Renal cortex interstitium (tissue), 15 donors: ENCODE measurements at places on chromosomes 1 and 21.
A peak's percentile ranks its signal among the peaks of the same experiment; 100 is the strongest.

DNA sequence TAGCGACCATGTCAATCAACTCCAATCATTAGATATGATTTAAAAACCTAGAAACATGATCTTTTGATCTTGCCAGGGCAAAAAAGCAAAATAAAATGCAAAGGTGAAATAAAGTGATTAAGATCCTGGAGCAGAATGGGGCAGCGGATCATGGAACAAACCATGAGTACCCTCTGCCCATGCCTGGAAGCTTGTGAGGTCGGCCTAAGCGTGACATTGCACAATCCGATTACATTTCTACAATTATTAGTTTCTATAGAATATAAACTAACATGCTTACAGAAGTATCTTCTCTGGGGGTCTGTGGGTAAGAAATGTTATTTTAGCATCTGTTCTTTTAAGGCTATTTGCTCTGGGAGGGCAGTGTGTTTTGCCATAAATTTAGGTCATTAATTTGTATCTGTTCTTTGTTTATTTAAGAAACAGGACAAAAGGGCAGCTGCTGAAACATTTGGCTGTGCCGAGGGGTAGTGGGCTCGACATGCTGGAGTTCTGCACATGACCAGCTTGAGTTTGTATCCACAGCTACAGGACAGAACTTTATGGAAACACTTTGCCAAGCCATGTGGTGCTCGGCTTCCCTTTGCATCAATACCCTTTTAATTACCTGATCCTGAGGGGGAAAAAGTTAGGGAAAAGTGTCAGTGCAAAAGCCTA lies 55.9 kb downstream of the ZBTB18 start:
- DNase-seq, result no peak

GRCh38 chr1:30694280-30695175 lies 28.9 kb downstream of the MATN1 start:
- no peak for DNase-seq

DNA sequence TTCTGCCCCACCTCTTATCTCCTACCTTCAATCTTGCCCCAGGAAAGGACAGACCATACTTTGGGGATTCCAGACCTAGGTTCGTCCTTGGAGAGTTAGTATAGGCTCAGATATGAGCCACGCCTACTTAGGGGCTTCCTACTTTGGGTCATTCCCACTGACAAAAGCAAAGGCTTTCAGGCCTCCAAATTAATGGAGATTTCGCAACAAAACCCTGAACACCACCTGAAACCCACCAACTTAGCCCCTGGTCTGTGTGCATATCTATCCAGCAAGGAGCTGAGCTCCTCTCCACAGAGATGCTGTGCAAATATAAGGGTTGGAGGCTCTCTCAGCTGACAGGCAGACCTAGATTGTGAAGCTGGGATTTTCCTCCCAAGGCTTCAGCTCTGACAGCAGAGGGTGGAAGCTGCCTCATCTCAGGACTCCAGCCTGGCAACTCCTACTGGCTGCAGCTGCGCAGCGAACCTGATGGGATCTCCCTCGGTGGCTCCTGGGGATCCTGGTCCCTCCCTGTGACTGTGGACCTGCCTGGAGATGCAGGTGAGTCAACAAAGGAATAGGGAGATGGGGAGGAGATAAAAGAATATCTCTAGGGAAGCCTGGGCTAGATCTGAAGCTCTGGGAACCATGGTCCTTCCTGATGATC lies 2.1 kb downstream of the MPL start:
- no peak for DNase-seq

GRCh38 chr1:24085546-24085945 lies 26.4 kb downstream of the MYOM3 start:
- no peak for DNase-seq

DNA sequence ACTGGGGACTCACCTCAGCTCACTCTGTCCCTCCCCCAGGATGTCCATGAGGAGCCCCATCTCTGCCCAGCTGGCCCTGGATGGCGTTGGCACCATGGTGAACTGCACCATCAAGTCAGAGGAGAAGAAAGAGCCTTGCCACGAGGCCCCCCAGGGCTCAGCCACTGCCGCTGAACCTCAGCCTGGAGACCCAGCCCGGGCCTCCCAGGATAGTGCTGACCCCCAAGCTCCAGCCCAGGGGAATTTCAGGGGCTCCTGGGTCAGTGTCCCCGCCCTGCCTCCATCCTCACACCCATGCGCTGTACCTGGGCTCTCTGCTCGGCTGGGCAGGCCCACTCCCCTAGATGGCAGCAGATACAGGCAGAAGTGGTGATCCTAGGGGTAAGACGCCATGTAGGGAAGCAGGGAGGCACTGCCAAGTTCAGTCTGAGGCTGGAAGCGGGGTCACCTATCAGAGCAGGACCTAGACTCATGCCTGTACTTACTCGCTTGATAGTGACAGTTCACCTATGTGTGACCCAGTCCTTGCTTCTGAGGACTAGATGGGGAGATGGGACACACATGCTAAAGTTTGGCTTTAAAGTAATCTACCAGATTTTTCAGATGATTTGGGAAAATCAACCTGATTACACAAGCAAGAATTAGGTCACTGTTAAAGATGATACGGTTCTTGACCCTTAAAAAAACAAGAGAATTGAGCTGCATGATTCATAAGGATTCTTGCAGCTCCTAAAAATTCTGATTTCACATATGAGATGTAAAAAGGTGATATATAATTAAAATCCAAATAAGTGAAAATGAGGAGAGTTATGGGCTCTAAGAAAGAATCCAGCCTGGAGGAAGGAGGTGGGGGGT lies 38.7 kb downstream of the ETNK2 start:
- no peak for DNase-seq

- DNase-seq, result peak; percentile 34
These were observed 4.5 kb downstream of the AIM2 start for GRCh38 chr1:159071970-159072582.

- no peak for DNase-seq
These were observed 185.9 kb downstream of the COQ8A start for GRCh38 chr1:227125929-227126545.

GRCh38 chr1:108852221-108852975 lies 4.5 kb downstream of the AKNAD1 start:
- no peak for DNase-seq

DNA sequence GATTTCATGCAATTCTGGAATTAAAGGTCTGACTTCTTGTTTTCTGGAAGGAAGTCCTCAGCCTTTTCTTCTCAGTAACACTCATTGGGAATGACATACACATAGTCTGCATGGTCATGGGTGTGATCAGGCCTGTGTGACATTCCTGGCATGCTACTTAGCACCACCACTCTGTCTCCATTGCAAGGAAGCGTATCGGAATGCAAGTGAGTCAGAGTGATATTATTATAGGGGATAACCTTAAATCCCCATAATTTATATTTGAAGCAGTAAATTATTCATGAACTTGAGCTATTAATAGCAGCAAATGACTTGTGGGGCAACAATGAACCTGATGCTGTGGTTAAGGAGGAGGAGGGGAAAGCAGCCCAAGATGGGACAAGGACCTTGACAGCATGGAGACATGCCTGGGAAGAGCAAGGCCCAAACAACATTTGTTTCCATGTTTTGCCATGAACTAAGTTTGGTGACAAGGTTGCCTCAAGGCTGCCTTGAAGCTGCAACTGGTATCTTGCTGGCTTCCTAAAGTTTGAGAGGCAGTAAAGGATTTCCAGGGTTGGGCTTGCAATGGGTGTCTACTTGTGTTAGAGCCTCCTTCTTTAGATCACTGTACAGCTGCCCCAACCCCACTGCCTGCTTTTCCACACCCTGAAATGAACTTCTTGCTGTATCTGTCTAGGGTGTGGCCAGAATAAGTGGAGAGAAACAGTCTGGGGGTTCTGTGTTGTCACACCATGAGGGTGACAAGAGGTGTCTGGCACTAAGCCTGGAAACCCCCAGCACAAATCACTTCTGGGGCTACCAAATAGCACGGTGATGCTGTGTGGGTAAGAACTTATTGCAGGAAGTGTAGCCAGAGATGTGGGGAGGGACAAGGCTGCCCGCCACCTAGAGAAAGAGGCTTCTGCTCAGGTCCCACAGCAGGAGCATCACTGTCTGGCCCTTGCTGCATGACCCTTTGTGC lies 4.6 kb downstream of the MAB21L3 start:
- DNase-seq, result no peak

DNA sequence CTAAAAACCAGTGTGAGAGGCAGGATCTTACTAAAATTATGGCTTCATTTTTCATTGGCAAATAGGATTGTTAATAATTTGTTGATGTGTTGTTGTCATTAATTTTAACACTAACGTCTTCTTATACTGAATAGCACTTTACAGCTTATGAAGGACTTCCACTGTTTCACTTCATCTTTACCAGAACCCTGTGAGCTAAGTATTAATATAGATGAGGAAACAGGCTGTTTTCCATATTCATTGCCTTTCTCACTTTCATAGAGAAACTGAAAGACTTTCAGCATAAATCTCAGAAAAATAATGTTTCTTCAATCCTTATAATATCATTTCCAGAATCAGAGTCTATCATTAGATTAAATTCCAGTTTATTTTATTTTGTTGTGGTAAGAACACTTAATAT lies 8.5 kb downstream of the MAP10 start:
- DNase-seq, result no peak

- DNase-seq, result no peak
These were observed 74.4 kb upstream of the TIAM1 start for GRCh38 chr21:31418377-31419001.

DNA sequence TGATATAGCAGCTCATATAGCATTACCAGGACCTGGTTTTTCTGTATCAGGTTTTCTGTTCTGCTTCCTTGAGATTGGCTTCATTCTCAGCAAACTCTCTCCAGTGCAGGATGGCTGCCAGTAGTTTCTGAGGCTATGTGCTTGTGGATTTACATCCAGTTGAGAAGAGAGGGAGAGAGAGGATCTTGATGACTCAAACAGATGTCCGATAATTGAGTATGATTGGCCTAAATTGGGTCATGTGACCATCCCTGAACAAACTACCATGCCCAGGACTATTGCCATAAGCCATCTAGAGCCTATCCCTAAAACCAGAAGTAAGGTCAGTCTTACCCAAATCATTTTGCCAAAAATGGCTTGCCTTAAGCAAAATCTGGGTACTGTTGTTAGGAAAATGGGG lies 18.1 kb upstream of the PSMA5 start:
- DNase-seq, result no peak

- no peak for DNase-seq
These were observed 458.7 kb downstream of the PTPRU start for GRCh38 chr1:29695036-29695435.

DNA sequence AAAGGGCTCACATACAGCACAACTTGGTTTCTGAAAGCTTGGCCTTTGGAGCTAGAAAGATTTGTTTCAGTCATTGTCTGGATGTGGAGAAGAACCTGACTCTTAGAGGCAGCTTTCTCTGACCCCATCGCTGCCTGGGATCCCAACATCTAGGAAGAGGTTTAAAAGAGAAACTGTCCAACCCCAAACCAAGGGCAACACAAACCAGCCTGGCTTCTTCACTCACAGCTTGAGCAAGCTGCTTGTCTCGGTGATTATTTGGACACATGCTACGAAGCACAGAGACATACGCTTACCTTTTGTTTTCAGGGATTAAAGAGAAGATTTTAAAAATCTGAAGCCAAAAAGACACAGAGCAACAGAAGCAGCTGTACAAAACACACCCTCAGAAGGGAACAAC lies 109.8 kb downstream of the ETS2 start:
- DNase-seq, result no peak

DNA sequence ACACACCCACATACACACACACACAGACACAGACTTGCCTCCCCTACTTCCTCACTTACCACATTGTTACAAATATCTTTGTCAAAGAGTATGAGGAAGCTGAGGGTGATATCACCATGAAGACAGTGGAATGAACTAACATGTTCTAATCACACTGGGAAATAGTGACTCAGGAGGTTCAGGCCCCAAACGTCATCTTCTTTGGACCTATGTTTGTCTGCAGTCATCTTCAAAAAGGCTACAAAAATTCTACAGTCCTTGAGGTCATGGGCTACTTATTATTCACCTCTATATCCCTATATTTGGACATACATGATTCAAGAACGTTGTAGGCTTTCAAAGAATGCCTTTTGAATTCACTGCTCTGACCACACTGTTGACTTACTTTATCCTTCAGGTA lies 2.1 kb upstream of the LCE2C start:
- no peak for DNase-seq

- no peak for DNase-seq
These were observed 180.8 kb downstream of the ASTN1 start for GRCh38 chr1:176983731-176984130.

DNA sequence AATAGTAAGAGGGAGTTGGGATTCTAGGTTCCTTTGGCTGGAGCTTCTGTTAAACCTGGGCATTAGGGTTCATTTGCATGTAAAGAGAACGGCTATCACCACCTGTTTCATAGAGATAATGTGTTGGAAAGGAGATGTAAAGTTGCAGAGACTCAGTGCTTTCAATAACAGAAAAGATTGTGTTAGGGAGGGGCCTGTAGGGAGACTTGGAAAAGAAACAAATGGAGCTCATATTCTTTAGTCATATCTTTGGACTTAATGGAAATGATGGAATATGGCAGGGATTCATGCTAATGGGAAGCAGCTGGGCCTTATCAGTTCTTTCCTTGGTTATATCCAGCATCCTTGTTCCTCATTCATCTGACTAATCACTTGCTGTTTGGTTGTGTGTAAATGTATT lies 144.9 kb downstream of the CD247 start:
- DNase-seq, result no peak

DNA sequence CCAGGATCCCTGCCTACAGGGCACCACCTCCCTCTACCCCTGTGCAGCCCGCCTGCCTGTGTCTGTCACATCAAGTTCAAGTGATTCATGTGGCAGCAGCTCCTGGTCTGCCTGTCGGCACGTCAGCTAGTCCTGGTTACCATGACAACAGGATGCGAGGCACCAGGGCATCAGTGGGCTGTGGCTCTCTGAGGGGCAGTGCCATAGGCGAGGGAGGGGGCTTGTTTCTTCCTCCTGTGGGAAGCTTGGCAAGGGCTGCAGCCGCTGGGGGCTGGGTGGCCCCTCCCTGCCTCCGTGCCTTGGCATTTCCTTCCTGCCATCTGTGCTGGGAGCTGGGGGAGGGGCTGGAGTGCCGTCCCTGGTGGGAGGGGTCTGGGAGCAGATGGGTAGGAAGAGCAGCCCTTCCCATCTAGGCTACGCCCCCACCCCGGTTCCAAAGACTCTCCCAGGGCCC lies 43.1 kb downstream of the FOXO6 start:
- no peak for DNase-seq

- DNase-seq, result no peak
These were observed 7.1 kb upstream of the PTTG1IP start for GRCh38 chr21:44880405-44881197.

- no peak for DNase-seq
These were observed 86.6 kb downstream of the OMA1 start for GRCh38 chr1:58459911-58460310.

DNA sequence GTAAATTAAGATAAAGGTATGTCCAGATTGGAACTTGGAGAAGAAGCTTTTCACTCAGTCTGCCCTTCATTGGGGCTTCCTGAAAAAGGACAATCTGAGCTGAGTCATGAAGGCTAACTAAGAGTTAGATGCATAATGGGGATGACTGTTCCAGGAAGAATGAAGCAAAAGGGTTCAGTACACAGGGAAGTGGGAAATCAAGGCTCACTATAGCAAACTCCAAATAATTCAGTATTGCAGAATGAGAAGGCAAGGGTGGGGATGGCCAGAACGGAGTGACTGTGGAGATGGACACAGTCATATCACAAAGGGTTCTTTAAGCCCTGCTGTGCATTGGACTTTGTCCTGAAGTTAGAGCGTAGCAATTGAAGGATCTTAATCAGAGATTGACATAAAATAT lies 158.3 kb downstream of the FGGY start:
- no peak for DNase-seq

- no peak for DNase-seq
These were observed 79.4 kb upstream of the SLC25A33 start for GRCh38 chr1:9459816-9460407.

GRCh38 chr1:150072959-150073358 lies 5.4 kb downstream of the VPS45 start:
- DNase-seq, result no peak

GRCh38 chr21:39904457-39904856 lies 37.2 kb downstream of the PCP4 start:
- DNase-seq, result no peak
